NCI-H1417 (cell line): ENCODE measurements at places on chromosomes 16 and 17.

DNA sequence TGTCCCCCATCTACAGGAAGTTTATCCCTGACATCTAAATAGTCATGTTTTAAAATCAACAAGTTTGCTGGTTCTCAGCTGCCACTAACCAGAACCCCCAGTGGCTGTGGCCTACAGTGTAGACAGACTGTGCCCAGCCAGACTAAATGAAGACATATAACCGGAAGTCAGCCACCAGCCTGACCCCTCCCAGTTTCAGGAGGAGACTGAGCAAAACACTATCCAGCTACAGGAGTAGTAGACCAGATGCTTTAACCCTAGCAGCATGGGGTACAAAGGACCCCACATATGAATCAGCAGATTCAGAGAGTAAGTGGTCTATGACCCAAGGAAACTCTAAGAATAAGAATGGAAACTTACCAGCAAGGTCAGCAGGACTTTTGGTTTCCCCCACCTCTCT, 83.4 kb downstream of the HIC1 start:
- no peak for DNase-seq

DNA sequence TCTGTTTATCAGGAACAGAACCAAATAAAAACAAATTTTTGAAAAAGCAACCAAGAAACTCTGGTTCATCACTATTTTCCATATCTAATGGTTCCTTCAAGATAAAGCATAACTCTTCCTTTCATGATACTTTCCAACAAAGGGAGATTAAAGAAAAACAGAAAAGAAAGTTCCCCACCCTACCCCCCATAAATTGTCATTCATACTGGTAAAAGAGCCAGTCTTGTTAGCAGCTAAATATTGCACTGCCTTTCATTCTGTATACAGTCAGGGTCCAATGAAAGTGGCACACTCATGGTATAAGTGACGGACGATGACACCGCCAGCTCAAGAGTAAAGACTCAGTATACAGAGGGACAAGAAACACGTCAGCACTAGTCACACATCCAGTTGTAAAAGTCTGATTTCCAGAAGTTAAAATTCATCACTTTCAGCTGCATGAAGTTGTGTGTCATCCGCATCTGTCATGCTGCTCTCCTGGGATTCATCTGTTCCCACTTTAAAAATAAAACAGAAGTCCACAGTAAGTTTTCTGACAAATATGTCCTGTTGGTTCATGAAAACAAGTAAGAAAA, 68.5 kb downstream of the CDC27 start:
- DNase-seq = no peak

- peak; percentile 94 for DNase-seq
Measured at GRCh38 chr17:18182978-18183333, 672 bp upstream of the ALKBH5 start.

GRCh38 chr17:45414990-45415881, 17.4 kb downstream of the ARHGAP27 start:
- no peak for DNase-seq

DNA sequence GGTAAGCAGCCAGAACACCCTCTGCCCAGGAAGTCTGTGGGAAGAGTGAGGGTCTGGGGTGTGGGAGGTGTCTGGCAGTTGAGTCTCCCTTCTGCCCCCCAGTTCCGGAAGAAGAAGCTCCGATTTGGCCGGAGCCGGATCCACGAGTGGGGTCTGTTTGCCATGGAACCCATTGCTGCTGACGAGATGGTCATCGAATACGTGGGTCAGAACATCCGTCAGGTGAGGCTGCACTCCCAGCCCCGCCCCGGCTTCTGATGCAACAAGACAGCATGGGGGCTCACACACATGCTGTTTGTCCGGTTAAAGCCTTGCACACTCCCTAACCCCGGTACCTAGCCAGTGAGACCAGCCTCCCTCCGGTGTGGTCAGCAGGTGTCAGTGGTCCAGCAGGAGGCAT, 4.0 kb upstream of the HSD3B7 start:
- DNase-seq = no peak

DNA sequence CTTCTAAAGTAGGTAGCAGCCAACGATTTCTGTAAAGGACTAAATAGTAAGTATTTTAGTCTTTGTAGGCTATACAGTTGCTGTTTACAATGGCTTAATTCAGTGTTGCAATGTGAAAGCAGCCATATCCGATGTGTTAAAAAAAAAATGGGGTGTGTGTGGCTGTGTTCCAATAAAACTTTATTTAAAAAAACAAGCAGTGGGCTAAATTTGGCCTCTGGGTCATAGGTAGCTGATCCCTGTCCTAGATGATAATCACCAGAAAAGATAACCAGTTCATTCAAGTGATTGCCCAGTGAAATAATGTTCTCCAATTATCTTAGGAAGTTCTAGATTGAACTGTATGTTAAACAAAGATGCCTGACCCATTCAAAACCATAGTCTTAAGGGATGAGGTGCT, 124.3 kb downstream of the MAP2K6 start:
- no peak for DNase-seq
